Stimulated activated CD4-positive, alpha-beta T cell treated with anti-CD3 and anti-CD28 coated beads, Interleukin-2, amount 100 ng/mL, for 24 hours (primary cell): ENCODE measurements at places on chromosomes 11 and 22.

- no peak for DNase-seq
These were observed 21.3 kb upstream of the MTNR1B start for GRCh38 chr11:92948116-92948515.

- no peak for DNase-seq
These were observed 7.6 kb upstream of the LMO2 start for GRCh38 chr11:33899400-33900037.

GRCh38 chr11:73989156-73989555 lies 6.5 kb upstream of the UCP2 start:
- no peak for DNase-seq

DNA sequence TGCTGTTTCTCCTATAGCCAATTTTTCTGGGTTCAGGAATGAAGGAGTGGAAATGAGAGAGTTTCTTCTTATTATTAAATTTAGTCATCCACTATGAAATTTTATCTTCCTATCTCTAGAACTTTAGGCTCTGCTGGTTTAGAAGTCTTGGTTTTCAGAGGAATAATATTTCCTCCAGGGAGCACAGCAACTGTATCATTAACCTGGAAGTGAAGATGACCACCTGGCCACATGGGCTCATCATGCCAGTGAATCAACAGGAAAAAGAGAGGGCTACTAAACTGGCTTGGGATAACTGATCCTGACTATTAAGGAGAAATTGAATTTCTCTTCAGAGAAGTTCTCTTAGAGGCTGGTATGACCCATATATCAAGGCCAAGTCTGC lies 44.4 kb downstream of the ADM start:
- DNase-seq, result no peak

- peak; percentile 57 for DNase-seq
These were observed 379 bp upstream of the SLC3A2 start for GRCh38 chr11:62880231-62880802.

GRCh38 chr22:49306632-49307480 lies 520.8 kb downstream of the BRD1 start:
- DNase-seq, result peak; percentile 10

DNA sequence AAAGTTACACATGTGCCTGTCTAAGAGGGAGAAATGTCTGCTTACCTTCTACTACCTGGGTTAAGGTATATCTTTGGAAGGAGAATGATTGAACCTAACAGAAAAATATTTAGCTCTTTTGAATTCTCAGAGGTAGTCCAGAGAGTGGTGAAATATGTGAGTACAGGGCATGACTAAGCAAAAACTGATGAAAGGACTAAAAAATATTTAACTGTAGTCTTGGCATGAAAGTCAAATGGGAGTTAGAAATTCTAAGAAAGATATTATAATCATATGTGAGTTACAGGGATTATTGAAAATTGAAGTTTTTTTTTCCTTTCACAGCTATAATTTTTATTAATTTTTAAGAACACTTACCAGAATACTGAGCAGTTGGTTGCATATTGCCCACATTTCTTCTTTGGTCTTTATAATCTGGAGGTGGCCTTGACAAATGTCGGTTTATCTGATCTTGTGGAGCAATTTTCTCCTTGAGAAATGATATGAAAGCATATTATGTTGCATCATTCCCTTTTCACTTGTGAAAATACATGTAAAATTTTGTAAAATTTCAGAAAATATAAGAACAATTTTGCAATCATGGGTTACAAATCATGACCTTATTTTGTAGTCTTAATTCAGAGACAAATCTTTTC lies 61.4 kb upstream of the MTMR2 start:
- no peak for DNase-seq

DNA sequence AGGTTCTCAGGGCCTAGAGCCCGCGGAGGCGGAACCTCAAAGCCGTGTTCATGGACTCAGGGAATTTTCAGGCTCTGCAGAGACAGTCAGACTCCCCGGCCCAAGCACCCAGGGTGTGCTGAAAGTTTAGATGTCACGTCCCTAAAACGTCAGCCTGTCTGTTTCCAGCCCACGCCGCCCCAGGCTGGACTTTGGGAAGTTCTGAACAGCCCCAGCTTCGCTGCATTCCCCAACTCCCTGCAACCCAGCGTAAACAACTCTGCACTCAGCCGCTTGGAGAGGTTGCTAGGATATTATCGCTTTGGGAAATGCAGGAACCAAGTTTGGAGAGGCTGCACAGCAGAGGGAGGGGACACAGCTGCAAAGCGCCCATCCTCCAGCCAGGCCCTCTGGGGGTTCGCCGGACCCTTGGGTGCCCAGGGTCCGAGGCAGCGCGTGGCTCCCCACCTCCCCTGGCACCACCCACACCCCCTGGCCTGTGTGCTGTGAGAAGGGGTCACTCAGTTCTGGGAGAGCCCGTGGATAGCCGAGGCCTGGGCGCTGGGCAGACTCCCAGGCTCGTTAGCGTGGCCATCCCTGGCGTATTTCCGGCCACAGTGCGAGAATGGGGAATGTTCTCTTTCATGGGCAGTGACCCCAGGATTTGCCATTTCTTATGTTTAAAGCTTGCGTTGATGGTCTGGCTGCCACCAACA lies 120.5 kb upstream of the FGF3 start:
- DNase-seq, result no peak

DNA sequence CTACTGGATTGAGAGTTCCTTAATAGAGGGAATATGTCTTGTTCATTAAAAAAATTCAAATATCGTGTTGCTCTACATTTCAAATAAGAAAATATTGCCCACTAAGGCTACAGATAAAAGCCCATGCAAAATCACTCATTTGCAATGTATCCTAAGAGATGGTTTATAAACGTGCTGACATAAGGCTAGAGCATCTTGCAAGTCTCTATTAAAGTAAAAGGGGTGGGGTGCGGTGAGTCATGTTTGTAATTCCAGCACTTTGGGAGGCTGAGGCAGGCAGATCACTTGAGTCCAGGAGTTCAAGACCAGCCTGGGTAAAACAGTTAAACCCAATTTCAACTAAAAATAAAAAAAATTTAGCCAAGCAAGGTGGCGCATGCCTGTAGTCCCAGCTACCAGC lies 70.3 kb downstream of the PGR start:
- DNase-seq, result no peak

- DNase-seq, result no peak
These were observed 43.0 kb downstream of the MMP20 start for GRCh38 chr11:102582140-102582539.

DNA sequence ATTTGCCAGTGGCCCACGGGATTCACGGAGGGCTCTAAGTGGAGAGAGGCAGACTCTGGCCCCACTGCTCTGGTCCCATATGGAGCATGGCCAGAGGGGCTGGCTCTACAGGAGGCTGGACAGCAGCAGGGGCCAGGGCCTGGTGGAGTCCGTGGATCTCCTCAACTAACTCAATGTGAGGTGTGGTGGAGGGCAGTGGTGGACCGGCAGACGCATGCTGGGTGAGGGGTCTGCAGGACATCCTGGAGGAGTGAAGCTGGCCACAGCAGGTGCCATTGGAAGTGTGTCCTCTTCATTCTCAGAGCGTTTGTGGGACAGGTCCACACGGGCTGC lies 15.6 kb downstream of the IGF2 start:
- no peak for DNase-seq

DNA sequence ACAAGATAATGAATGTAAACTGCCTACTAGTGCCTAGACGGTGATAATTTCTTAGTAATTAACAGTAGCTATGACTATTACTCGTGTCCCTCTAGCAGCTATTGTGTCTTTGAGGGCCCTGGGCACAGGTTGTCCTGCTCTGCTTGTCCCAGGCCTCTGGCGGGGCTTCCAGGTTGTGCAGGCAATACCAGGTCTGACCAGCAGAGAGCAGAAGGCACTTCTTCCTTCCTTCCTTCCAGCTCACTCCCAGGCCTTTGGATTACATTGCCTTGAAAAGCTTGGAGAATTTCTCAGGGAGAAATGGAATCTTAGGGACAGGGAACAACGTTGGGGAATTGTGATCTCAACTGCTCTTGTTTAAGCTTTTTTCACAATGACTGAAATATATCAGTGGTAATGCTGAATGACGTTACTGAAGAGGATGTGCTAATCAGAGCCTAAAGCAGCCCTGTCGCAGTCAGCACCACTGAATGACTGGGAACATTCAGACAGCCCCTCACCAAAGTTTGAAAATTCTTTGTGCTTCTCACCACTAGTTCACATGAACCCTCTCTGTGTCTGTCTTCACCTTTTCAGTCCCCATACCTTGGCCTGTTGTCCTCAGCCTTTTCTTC lies 8.4 kb upstream of the CCKBR start:
- peak; percentile 72 for DNase-seq
